Left cardiac atrium (tissue), 4 donors: ENCODE measurements at places on chromosomes 5 and 9.
A peak's percentile ranks its signal among the peaks of the same experiment; 100 is the strongest.

GRCh38 chr9:2559192-2560152 is 62.1 kb upstream of the VLDLR start:
- peak; percentile 89 for DNase-seq

DNA sequence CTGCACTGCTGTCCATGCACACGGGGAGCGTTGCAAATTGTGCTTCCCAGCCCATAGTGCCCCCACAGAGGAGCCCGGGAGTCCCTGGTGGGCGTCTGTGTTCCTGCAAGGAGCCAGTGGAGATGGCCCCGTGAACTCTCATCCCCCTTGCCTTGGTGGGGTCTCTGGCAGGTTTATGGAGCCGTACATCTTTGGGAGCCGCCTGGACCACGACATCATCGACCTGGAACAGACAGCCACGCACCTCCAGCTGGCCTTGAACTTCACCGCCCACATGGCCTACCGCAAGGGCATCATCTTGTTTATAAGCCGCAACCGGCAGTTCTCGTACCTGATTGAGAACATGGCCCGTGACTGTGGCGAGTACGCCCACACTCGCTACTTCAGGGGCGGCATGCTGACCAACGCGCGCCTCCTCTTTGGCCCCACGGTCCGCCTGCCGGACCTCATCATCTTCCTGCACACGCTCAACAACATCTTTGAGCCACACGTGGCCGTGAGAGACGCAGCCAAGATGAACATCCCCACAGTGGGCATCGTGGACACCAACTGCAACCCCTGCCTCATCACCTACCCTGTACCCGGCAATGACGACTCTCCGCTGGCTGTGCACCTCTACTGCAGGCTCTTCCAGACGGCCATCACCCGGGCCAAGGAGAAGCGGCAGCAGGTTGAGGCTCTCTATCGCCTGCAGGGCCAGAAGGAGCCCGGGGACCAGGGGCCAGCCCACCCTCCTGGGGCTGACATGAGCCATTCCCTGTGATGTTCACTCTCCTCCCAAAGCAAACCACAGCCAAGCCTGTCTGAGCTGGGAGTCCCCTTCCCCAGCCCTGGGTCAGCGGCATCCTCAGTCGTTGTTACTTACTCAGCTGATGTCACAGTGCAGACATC is 3.1 kb downstream of the MRPS2 start:
- DNase-seq: no peak

DNA sequence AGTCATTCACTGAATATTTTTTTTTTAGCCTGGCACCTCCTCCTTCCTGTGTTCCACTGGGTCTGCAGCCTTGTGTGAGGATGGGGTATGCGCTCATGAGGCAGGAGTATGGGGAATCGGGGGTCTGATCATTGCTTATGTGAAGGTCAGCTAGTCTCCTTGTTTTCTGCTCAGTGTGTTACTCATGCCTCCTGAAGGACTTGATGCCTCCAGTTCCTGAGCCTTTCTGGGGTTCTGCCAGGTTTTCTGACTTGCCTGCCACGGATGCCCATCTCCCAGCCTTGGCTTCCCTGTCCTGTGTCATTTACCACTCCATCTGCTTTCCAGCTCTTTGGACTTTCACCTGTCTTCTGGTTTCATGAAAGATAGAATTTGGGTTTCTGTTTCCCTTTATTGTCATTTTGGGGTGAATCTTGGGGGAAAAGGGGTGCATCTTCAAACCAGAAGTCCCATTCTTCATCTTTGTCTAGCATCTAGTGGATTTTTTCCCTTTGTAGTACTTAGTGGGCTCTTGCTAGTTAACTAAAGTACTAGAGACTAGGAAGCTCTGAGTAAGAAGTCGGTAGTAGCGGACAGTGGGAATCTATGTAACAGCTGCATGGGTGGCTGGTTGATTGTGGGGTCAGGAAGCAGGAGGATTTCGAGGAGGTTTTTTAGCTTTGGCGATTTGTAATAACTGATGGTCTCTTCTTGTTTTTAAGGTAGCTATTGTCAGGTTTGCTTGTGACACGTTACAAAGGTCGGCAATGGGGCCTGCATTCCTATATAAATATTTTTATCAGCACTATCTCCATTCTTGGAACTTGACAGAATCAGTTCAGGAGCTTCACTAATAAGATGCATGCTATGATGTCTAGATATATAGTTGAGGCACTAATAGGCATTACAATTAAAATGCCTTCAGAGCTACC is 8.2 kb downstream of the OTULIN start:
- DNase-seq: no peak

- DNase-seq: no peak
Measured at GRCh38 chr5:94613583-94613982, 4.8 kb downstream of the KIAA0825 start.

GRCh38 chr5:94992325-94992724 is 292.6 kb downstream of the MCTP1 start:
- no peak for DNase-seq
